ENCODE measurements at places on chromosomes 5 and 9.

GRCh38 chr5:150612405-150612804, 28.1 kb upstream of the SYNPO start:
- no peak for DNase-seq

DNA sequence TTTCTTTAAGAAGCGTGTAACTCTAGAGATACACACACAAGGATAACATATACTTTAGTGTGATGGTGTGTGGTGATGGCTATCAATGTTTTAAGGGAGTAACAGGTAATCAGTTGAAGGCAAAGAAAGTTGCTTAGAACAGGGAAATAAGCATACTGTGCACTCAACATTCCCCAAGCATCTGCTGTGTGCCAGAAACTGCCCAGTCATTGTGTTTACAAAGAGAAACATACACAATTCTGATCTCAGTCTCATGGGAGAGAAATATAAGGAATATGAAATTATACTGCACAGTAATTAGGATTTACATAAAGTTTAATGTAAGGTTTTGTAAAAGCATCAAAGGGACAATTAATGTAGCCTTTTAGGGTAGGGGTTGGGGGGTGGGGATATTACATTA, 224.1 kb upstream of the TYRP1 start:
- no peak for DNase-seq

- no peak for DNase-seq
These were observed 268.1 kb downstream of the FSTL4 start for GRCh38 chr5:133344266-133344665.

DNA sequence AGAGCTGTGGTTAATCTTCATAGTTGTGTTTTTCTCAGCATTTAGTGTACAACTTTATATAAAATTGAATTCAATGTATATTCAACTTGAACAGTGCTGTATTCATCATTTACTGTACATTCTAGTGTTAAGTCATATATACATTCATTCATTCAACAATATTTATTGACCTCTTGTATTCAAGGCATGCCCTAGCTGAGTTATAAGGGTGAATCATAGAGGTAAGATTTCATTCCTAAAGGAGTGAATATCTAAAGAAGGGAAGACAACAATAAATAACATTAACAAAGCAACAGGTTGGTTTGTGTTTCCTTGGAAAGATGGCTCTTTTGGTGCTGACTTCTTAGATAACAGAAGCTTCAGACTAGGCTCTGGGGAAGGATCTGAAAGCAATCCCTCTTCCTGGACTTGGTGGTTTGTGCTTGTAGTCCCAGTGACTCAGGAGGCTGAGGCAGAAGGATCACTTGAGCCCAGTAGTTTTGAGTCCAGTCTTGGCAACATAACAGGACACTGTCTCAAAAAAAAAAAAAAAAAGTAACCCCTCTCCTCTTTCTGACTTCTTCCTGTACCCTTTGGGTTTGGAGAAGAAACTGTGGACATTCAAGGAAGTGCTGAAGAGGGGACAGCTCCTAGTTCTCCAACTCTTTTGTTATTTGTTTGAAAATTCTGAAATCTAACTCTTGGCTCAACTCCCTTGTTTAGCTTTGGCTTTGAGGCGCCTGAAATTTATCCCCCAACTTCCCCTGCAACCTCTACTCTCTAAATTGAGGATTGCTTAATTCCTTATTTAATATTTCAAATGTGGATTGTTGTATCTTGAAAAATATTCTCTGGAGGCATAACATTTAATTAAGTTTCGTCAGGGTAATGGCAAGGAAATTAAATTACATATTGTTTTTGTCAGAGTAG, 80.2 kb downstream of the OSTF1 start:
- no peak for DNase-seq

GRCh38 chr9:90499761-90500160, 142.9 kb downstream of the DIRAS2 start:
- DNase-seq, result no peak

DNA sequence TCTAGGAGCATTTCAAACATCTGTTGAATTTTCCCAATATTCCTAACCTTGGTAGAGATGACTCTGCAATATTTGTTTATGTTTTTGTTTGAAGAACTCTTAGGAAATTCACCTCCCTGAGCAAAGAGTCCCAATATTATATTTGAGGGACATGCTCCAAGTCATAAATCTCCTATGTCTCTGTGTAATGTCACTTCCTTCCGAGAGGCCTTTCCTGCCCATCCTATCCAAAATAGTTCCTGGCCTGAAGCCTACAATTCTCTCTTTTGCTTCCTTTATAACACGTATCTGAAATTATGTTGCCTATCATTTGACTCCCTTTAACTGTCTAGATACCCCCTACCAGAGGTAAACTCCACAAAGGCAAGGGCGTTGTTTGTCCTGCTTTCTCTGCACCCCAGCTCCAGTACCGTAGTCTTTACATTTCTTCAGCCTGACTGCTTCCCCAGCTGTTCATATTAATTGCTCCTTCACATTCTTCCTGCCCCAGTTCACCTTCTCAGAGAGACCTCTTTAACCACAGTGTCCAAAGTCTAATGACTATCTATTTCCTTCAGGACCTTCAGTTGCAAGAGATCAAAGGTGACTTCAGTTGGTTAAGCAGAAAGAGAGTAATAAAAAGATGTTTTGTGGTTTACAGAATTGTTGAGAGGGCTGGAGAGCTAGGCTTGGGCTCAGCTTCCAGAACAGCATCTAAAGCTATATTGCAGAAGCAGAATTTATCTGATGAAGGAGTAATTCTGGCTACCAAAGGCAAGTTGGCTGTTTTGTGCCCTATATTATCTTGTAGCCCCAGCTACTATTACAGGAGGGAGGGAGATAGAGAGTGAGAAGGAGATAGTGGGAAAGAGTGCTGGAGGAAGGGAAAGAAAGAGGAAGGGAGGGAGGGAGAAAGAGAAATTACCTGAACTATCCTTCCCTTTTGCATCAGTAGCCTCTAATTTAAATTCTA, 109.3 kb upstream of the TMEM161B start:
- no peak for DNase-seq

- DNase-seq, result no peak
These were observed 117.2 kb upstream of the TBCA start for GRCh38 chr5:77893225-77893860.

- no peak for DNase-seq
These were observed 3.5 kb downstream of the SPOUT1 start for GRCh38 chr9:128825923-128826700.

DNA sequence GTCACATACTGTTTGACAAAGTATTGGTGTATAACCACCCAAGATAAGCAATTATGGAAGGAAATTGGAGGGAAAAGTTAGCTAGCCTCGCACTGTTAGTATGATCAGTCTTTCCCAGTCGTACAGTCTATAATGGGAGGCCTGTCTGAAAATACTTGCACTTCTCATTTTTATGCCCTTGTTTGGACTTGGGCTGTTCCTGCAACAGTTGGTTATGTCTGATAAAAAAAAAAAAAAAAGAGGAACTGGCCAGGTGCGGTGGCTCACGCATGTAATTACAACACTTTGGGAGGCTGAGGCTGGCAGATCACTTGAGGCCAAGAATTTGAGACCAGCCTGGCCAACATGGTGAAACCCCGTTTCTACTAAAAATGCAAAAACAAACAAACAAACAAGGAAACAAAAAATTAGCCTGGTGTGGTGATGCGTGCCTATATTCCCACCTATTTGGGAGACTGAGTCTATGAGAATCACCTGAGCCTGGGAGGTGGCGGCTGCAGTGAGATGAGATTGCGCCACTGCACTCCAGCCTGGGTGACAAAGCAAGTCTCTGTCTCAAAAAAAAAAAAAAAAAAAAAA, 58.3 kb upstream of the ANKRD33B start:
- no peak for DNase-seq

DNA sequence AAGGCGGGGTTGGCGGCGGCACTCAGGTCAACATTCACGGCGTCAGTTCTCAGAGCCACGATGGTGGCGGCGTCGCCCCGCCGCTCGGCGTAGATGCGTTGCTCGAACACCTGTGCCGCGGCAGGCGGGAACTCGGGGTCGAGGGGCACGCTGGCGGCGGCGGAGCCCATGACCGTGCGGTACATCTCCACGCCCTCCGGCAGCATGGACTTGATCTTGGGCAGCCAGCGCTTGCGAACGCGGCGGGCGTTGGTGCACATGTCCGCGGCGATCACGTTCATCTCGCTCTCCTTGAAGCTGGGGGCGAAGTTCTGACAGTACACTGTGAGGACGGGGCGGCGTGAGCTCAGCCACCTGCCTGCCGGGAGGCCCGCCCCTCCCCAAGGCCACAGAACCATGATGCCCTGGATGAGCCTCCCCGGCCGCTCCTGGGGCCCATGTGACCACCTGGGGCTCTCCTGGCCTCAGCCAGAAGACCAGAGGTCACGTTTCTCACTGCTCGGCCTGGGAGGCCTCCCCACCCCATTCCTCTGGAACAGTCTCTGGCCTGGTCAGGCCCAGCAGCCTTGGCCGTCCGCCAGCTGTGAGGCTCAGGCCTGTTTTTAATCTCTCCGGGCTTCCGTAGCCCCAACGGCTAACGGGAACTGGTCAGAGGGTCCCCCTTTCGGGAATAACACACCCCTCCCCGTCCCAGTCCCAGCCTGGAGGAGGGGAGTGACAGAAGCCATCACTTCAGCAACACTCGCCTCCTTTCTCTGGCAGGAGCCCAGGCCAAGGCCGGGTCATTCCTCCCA, 50.7 kb upstream of the UBAC1 start:
- no peak for DNase-seq

GRCh38 chr5:59328709-59329296, 564.7 kb downstream of the PDE4D start:
- no peak for DNase-seq

DNA sequence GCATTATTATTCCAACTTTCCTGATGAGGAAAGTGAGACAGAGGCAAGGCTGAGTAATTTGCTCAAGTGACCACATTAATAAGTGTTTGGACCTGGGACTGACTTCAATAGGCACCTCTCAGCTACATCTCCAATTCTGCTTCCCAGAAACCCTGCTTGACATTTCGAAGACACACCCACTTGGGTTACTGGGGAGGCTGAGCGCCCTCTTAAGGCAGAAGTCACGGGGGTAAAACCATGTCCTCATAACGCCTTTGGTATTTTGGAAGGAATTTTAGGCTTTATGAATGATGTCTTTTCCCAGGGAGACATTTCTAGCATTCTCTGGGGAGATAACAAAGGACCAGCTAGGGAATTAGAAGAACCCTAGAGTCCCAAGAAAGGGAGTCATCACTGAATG, 53.3 kb downstream of the TRPC7 start:
- no peak for DNase-seq

DNA sequence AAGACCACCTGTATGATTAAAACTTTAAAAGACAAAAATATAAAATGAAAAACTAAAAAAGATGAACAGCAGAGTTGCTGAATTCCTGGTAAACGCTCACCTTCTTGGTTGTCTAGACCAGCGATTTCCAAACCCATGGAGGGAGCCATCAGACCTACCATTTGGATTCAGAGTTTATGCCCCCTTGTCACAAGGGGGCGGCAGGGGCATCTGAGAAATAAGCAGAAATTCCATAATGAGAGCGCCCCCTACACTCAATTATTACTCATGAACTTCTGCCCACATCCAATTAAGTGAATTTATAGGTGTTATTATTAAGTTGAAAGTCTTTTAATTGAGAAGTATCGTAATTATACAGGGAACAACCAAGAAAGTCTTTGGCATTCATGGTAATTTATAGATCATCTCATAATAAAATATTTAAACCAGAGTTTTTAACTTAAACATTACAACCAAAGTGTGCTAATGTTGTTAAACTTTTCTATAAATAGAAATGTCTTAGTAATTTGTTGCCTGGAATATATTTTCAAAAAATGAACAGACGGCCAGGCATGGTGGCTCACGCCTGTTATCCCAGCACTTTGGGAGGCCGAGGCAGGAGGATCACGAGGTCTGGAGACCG, 35.2 kb upstream of the SPATA31C2 start:
- DNase-seq, result no peak

- DNase-seq, result no peak
These were observed 94.5 kb downstream of the EDIL3 start for GRCh38 chr5:84290161-84290560.

- DNase-seq, result no peak
These were observed 20.2 kb upstream of the MED27 start for GRCh38 chr9:132099741-132100407.

- DNase-seq, result no peak
These were observed 365.7 kb downstream of the SPATA31D1 start for GRCh38 chr9:82354279-82354659.

GRCh38 chr5:175521313-175521833, 43.0 kb downstream of the SFXN1 start:
- no peak for DNase-seq

GRCh38 chr5:79076819-79077218, 7.3 kb downstream of the BHMT2 start:
- DNase-seq, result no peak
